Foreskin fibroblast (primary cell): ENCODE measurements at places on chromosomes 11 and 22.

DNA sequence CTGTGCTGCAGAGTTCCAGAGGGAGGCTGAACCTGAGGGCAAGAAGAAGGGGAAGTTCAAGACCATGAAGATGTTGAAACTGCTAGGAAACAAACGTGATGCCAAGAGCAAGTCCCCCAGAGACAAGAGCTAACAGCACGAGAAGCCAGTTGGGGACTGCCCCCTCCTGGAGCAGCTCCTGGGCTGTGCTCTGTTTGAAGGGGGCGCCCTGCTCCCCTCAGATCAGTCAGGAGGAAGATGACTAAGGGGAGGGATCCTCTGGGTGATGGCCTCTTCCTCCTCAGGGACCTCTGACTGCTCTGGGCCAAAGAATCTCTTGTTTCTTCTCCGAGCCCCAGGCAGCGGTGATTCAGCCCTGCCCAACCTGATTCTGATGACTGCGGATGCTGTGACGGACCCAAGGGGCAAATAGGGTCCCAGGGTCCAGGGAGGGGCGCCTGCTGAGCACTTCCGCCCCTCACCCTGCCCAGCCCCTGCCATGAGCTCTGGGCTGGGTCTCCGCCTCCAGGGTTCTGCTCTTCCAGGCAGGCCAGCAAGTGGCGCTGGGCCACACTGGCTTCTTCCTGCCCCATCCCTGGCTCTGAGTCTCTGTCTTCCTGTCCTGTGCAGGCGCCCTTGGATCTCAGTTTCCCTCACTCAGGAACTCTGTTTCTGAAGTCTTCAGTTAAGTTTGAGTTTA lies 12.6 kb downstream of the C22orf23 start:
- DNase-seq = peak; percentile 15

DNA sequence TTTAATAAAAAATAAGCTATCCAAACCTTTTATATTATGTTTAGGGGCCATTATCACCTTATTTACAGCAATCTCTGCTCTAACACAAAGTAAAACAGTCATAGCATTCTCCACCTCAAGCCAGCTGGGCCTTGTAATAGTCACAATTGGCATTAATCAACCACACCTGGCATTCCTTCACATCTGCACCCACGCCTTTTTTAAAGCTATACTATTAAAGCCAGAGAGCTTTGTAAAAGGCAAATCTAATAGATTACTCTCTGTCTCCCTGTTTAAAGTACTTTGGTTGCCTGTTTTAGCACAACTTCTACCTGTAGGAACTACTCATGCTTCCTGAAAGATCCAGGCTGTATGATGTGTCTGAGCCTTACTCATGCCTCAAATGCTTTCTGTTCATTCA lies 113.1 kb downstream of the CSNK2A3 start:
- no peak for DNase-seq

- DNase-seq = no peak
These were observed 2.3 kb downstream of the CASTOR1 start for GRCh38 chr22:30286813-30287647.

DNA sequence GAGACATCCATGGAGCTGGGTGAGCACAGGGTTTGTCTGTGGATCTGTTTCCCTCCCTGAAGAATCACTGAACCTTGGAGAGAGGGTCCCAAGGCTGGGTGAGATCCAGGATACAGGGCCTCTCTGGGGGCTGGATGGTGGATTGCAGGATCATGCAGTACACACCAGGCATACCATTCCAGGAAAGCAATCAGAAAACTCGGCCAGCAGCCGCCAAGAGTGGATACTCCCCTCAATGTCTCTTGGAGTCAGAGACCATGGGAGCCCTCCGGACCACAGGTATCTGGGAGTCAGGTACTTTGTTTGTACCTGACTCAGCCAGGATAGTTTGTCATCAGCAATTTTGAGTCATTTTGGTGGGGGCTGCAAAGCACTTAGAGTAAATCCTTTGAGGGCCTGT lies 14.6 kb upstream of the SYT13 start:
- no peak for DNase-seq

DNA sequence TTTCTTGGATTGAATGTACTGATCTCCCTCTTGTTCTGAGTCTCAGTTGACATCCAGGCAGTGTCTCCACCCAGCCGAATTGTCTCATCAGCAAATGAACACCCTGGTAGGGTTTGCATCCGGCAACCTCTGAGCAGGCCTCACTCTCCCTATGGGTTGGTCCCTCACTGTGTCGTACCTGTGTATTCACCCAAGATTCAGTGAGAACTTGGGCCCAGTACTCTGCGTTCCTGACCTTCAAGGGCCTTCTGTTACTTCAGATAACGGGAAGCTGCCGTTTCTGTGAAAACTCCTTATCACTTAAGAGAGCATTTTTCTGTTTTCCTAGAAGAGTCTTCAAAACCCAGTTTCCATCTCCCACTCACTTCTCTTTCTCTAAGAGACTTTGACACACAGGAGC lies 915.6 kb downstream of the TBC1D22A start:
- DNase-seq = no peak

- DNase-seq = no peak
These were observed 19.4 kb downstream of the NPAT start for GRCh38 chr11:108203075-108203474.

DNA sequence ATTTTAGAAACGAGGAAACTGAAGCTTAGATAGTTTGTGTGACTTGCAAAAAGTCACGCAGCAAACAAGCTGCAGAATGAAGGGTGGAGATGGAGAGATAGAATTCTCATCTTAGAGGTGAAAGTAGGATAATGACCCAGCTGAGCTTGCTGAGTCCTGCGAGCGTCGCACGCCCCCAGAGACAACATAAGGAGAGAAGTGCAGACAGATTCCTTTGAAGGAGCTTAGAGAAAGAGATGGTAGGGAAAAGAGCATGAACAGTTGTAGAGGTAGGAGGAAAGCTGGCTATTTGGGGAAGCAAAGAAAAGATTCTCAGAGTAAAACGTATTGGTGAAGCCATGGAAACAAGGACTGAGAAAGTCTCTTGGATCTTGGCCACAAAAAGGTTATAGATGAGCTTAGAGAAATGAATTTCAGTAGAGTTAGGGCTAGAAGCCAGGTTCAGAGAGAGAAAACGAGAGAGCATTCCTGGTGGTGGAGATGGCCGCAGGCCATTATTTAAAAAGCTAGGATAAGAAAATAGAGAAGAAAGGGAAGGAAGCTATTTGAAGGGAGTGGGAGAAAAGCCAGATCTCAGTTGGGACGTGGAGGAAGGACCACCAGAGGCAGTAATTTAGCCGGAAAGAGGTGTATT lies 44.8 kb downstream of the FAM83F start:
- DNase-seq = no peak

- no peak for DNase-seq
These were observed 10.9 kb downstream of the TST start for GRCh38 chr22:37008365-37008764.

GRCh38 chr11:126282361-126282735 lies 545 bp upstream of the TIRAP start:
- DNase-seq = peak; percentile 72

DNA sequence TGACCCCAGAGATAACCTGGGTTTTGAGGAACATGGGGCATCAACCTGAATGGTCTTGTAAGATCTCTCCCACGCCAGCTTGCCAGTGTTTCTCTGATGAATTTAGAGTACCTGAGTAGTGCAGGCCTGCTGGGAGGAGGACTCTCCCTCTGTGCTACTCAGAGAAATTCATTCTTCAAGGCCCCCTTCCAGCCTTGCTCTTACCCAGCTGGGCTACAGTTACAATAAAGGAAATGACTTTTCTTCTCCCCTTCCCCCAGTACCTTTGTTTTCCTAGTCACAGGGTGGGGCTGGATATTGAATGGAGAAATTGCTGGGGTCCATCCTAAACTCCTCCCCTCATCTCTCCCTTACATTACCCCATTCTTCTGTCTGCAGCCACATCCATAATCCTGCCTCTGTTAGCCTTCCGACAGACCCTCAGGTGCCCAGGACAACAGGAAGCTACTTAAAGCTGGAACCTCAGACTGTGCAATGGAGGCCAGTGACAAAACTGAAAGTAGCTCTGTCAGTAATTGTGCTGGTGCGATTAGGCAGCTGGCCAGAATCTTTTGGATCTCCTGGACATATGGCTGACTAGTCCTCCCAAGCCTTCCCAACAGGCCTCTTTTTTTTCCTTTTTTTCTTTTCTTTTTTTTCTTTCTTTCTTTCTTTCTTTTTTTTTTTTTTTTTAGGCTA lies 17.4 kb downstream of the LIMK2 start:
- no peak for DNase-seq

DNA sequence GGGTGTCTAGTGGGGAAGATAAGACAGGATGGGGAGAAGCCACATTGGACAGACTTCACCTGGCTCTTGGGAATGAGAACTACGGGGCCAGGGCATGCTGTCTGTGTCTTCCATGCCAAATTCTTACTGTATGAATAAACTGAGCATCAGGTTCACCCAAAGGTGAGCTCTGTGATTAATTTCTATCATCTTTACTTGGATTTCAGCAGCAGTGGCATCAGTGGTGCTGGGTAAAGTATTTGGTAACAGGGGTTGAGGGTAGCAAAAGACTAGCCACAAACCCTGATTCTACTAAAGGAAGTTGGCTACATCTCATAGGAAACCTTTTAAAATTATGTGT lies 38.8 kb downstream of the IRAG1 start:
- no peak for DNase-seq

- no peak for DNase-seq
These were observed 50.3 kb upstream of the THY1 start for GRCh38 chr11:119473226-119473625.

DNA sequence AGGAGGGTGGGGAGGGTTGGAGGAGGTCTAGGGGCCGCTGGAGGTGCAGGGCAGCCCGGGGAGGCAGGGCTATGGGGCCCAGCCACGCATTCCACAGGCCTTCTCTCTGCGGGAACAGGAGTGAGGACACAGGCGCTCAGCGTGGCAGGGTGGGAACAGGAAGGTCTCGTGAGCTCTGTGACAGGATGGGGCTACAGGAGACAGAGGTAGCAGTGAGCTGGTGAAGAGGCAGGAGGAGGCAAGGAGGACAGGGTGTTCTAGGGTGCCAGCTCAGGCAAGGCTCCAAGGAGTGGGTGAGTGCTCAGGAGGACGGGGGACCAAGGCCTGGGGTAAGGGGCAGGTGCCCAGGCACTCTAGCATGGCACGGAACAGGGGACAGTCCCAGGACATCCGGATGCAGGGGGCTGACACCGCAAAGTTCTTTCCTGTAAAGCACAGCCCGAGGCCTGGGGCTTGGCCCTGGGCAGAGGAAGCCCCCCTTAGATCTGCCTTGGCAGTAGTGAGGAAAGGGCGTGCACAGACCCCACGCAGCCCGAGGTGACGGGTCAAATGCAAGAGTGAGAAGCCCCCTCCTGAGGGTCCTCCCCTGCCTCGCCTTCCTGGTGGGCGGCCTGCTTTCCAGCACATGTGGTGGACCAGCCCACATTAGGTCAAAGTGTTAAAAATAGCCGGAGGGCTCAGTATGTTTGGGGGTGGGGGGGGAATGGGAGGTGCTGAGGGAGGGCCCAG lies 4.7 kb upstream of the NEAT1 start:
- DNase-seq = peak; percentile 60

DNA sequence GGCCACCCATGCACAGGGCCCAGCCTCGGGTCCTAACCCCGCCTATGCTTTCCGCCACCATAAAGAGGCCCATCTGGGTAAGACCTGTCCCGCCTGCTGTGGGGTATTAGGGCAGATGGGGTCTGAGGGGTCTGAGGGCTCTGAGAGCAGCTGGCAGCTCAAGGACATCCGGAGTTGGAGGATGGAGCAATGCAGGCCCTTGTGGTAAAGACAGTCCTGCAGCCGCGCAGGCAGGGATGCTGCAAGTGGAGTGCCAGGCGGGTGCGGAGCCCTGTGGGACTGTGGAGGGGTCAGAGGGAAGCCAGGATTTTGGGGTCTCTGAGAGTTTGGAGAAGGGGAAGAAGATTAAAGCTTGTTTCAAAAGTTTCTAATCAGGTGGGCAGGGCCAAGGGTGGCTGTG lies 81.3 kb upstream of the PITPNB start:
- no peak for DNase-seq

DNA sequence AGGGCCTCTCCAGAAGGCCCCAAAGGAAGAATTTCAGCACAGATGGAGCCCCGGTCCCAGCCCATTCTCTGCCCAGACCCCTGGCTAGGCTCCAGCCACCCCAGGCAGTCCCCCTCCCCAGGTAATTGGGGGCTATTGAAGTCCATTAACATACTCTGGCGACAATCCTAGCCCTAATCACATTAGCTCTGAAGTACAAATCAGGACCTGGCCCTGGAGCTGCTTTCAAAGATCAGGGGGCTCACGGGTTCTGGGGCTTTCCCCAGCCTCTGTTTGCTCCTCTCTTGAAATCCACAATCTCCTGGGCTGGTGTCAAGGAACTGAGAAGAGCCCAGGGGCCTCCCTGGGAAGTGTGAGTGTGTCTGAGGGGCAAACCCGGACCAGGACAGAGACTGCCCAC lies 22.3 kb downstream of the FGF4 start:
- no peak for DNase-seq

DNA sequence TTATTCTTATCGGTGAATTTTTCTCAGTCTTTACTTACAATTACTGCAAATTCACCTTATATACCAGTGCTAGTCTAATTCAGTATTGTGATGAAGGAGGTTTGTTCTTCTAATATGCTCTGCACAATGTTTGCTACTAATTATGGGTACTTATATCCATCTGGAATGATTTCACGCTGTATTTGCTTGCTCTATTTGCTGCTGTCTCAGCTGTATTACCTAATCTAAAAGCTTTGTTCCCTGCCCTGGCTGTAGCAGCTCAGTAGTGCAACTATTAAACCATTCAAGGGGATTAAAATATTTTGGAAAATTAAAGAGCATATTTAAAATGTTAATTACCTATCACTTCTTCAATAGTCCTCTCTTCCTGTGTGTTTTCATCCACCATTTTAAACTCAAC lies 375.3 kb downstream of the LUZP2 start:
- no peak for DNase-seq

DNA sequence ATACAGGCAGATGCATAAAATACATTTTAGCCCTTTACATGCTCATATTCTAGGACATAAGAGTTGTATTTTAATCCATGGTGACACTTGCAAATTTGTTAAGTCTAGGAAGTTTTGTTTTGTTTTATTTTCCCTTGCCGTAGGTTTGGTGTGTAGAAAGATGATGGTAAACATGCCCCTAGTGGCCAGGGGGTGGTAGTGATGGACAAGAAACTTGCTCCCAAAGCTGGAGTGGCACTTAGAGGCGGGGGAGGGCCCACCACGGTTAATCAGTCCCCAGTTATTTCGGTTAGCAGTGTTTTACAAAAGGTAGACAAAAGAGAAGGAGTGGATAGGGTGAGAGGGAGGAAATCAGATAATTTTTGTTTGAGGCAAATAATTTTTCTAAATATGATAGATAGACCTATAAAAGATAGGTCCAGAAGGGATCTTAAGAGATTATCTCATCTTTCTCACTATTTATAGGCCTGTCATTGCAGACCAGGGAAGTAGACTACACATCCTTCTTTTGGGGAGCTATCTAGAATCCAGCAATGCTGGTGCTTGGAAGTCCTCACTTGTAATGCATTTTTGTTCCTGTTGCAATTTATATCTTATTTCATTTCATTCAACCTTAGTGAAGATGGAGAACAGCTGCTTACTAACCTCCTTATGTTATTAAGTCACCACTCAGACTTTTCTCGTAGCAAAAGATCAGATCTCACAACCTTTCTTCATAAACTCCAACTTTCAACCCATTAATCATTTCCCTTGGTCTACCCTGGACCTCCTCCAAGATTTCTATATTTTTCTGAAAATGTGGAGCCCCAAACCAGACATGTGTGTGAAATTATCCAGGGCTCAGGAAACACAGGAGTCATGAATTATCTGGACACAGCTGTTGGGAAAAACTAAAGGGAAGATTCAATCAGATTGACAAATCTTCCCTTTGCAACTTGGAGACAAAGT lies 5.9 kb upstream of the BDNF start:
- DNase-seq = no peak

GRCh38 chr11:5092821-5093585 lies 23.6 kb downstream of the OR52E1 start:
- no peak for DNase-seq
